ENCODE measurements at places on chromosomes 1 and 21.

DNA sequence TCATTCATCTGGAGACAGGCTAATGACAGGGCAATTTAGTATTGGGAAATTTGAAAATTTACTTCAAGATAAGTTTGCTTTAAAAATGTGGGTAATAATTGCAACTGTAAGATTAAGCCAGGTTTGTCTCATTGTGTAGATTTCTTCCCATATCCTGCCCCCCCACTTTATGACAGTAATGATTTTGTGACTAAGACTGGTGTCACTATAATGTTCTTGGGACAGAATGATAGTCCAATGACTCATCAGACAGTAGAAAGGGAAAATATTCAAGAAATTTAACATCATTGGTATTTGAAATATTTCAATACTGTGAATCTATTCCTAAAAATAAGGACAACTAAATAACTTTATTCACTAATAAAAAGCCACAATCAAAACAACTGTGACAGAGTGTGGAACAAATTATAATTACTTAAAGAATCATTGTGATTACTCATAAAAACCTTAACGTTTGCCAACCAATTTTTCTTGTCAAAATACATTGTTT lies 36.7 kb downstream of the FH start:
- DNase-seq, result peak; percentile 87

DNA sequence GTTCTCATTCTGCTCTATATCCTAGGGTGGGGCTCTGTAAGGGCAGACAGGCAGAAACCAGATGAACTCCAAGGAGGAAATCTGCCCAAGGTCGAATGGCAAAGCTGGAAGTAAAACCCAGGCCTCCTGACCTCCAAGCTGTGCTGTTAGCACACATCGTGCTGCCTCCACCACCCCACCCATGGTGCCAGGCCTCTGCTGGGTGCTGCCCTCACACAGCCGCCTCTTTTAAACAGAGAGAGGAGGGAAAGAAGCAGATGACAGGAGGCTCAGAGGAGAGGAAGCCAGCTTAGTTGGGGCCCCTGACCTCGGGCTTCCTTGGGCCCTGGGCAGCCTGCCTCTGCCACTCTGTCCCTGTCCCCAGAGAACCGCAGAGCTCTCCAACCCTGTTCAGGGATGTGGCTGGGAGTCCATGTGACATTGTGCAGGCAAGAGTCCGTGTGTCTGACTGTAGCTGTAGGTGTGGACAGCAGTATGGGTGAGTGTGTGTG lies 1.1 kb downstream of the SYNC start:
- no peak for DNase-seq

DNA sequence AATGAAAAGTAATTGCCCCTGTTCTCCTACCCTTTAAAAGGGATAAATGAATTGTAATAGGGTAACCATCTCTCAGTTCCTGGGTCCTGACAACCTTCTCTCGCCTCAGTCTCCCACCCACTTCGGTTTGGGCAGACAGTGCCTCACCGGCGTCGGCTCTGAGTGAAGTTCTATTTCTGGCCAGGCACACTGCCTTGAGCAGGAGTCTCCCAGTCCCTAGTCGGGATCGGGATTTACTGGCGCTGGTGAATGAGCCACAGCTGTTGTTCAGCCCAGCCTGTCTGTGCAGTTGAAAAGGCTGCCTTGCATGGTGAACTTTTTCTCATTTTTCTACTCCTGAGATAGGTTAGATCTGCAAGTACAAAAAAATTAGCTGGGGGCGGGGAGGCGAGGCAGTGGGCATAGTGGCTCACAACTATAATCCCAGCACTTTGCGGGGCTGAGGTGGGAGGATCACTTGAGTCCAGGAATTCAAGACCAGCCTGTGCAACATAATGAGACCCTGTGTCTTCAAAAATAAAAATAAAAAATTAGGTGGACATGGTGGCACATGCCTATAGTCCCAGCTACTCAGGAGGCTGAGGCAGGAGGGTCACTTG lies 7.4 kb downstream of the PLEKHM2 start:
- peak; percentile 69 for DNase-seq

DNA sequence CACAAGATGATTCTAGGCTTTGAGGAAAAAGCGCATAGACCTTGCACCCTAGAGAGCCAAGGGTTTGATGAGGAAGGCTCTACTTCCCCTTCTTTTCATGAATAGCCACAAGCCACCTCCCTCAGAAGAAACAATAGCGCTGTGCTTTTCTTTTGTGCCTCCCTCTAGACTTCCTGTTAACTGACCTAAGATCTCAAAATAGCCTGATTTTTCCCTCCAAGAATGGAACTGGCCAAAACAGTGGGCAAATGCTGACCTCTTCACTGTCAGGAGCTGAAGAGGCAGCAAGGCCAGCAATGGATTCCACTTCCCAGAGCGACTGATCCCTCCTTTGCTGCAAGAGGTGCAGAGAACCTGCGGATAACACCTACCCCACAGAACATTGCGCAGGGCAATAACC lies 362.8 kb downstream of the KCNH1 start:
- DNase-seq, result no peak

DNA sequence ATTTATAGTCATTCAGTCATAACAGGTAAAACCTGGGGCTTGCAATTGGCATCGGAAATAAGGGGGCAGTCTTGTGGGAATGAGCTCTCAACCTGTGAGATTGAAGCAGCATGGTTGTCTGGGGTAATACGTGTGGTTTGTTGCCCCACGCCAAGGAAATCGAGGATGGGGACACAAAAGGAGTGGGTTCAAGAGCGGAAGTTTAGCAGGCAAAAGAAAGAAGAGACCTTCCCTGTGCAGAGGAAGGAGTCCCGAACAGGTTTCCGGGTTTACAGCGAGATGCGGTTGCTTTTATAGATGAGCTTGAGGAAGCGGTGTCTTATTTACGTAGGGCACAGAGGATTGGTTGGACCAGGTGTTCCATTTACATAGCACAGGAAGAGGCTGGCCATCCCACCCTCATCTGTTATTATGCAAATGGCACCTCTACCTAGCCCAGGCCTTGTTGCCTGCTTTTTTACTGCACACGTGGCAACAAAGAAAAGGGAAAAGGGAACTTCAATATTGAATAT lies 37.3 kb downstream of the IFNAR1 start:
- no peak for DNase-seq

GRCh38 chr1:221834698-221835513 lies 93.0 kb upstream of the DUSP10 start:
- no peak for DNase-seq

DNA sequence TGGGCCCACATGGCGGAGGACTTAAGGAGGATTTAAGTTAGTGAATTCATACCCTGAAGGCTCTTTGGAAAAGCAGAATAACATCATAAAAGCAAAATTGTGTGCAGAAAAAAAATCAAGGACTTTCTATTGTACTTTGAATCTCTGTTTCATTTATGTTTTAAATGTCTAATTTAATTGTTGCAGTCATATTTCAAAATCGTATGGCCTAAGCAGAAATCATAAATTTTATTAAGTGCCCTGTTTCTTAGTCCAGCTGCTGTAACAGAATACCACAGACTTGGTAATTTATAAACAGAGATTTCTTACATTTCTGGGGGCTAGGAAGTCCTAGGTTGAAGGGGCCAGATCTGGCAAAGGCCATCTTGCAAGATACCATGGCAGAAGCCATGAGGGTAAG lies 555.6 kb downstream of the LTN1 start:
- DNase-seq, result no peak

GRCh38 chr1:168783458-168784210 lies 54.6 kb upstream of the DPT start:
- DNase-seq, result peak; percentile 69

DNA sequence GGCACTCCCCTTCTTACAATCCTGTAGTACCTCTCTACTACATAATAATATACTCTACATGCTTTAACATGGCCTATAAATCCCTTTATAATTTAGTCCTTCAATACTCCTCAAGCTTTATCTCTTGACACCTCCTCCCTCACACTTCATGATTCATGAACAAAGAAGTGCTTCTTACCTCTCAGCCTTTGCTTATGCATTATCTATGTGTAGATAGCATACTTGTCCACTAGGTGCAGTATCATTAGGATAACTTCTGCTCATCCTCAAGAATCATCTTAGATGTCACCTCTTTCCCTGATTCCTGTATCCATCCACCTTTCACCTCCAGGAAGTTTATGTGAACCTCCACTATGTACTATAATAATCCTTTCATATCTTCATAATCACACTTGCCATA lies 74.4 kb downstream of the COL24A1 start:
- DNase-seq, result no peak

GRCh38 chr1:178726545-178726944 lies 1.5 kb downstream of the RALGPS2 start:
- no peak for DNase-seq

DNA sequence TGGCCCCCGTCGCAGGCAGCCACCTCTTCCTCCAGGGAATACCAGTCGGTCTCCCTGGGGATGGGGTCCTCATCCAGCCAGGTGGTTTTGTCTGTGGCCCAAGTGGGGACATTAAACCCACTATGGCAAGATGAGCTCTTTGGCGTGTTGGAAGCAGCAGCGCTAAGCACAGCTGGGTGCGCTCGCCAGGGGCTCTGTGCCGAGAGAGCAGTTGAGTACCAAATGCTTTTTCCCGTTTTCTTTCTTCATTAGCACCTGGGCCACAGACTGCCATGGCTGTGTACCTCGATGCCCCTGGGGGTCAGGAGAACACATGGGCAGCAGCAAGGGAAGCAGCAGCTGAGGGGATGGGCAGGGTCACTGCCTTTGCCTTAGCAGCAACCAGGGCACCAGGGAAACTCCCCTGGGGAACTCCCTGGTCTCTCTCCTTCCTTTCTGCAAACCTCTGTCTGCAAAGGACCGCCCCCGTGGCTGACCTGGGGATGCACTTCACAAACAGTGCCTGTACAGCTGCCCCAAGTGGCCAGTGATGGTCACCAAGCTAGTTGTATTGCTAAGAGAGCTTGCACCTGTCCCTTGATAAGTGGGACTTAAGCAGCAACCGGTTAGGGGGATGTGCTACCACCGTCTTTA lies 31.1 kb downstream of the EDARADD start:
- no peak for DNase-seq

DNA sequence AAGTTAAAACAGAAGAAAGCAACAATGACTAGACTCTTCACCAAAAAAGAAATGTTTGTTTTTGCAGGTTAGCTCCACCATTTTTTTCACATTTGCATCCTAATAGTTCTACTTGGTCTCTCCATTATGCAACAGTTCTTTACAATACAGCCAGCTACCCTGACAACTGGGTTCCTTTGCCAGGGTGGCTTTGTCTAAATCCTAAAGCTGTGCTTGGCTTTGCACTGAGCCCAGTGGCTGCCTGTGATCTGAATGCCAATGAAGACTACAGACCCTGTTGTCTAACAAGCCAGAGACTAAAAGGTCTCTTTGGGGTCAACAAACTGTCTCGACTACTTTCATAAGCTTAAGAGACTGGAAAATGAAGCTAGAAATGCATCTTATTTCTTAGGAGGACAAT lies 112.0 kb downstream of the AKT3 start:
- no peak for DNase-seq

GRCh38 chr1:156500543-156500792 lies at the start of gene MEF2D:
Gene MEF2D (minus strand): TSS chr1:156500775. CDS start chr1:156483292, 17,483 bp downstream.
- no peak for DNase-seq

DNA sequence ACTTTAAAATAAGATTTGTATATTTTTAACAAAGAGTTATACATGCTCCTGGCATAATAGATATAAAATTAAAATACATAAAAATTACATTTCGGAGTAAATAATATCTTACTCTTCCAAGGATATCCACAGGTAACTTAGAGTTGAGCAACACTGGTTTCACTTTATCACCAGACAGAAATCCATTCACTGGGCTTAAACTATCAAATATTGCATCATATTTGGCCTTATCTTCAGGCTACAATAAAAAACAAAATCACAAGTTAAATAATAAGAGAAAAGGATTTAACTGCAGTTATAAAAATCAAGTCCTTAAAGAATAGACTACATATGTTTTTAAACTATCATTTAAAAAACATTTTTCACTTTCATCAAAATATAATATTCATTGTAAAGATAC lies 55.5 kb downstream of the EPS15 start:
- no peak for DNase-seq

DNA sequence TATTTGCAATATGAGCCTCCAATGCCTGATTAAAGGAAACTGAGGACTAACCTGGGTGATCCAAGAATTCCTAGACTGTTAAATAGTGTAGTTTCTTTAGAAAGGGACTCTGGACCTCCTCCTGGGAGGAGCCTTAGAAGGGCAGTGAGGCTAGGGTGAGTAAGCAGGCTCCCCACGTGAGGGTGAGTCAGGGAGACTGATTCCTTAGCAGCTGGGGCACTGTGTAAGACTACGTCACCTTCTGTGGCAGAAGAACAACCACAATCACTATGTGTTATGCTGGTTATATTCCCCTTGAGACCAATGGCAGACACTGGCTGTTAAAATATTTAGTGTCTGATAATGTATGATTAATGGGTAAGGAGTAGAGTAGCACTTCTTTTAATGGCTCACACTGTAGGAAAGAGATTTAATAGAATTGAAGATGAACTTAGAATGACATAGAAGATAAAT lies 53.3 kb upstream of the SYT14 start:
- peak; percentile 100 for DNase-seq

GRCh38 chr1:197342669-197343068 lies 74.6 kb downstream of the CRB1 start:
- DNase-seq, result no peak

- no peak for DNase-seq
Observed at GRCh38 chr1:20555758-20556120, 3.4 kb downstream of the FAM43B start.

GRCh38 chr1:56225964-56226815 lies 353.2 kb downstream of the PLPP3 start:
- no peak for DNase-seq

DNA sequence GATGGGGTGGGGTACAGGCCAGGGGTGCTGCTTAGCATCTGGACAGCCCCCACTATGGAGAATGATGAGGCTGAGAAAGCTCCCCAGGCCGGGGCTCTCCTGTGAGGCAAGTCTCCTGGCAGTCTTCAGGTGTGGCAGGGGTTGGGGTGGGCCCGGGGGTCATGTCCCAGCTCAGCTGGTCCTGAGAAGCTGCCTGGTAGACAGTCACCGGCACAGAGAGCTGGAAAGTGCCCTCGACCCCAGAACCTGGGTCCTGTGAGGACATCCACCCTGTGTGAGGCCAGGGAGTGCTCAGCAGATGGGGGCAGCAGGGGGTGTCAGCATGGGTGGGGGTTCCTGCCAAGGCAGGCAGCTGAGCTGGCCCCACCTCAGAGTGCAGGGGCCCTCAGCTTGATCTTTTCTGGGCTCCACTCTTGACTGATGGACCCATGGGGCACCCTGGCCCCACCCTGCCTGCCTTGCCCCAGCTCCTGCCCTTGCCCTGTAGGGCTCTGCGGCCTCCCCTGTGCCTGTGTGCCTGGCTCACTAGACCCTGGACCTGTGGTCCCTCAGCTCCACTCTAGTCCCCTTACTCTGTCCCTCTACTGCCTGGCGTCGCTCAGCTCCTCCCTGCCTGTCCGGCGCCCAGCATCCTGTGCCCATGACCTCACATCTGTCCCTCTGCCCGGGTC lies 5.8 kb downstream of the IBA57 start:
- DNase-seq, result no peak

All from LHCN-M2 (cell line).